ENCODE measurements at places on chromosomes 3 and 15.

- DNase-seq: no peak
Measured at GRCh38 chr3:49199239-49199899, 28.0 kb downstream of the KLHDC8B start.

DNA sequence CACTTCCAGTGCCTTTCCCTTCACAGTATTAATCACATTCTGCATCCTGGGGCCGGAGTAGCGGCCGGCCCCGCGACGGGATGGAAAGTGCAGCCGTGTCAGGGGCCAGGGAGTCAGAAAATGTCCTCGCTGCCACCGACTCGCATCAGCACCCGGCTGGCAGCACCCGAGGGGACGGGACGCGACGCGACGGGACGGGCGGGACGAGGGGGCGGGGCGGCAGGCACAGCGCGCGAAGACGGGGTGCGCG is 353 bp downstream of the ATG3 start:
- peak; percentile 58 for DNase-seq

DNA sequence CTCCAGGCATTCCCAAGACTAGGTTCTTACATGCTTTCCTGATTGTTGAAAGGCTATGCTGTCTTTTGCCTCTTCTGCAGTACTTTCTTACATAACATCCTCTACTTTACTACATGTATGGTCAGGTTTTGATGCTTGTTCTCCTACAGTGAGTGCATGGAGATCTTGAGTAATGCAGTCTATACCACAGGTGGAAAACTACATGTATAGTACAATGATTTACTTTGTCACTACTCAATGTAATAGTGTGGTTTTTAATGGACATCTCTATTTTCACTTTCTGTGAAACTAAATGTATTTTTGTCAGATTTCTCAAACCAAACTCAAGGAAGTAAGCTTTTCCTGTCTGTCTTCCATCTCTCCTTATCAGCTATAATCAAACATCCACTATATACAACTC is 657.0 kb downstream of the TUSC7 start:
- DNase-seq: no peak

GRCh38 chr15:62900071-62900802 is 142.3 kb upstream of the TPM1 start:
- no peak for DNase-seq

DNA sequence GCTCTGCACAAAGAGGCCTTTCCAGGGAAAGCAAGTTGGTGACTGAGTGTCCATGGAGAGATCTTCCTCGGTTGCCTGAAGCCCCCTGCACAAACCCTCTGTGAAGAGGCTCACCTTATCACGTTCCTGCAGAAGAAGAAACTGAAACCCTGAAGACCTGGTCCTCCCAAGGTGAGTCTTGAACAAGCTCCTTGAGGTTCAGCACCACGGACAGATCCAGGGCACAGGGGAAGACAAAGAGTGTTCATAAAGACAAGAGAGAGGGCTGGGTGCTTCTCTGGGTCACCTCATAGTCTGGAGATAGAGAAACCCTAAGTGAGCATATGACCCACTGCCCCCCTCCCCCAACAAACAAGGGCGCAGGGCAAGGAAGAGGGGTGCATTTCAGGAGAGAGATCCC is 21.7 kb upstream of the TBC1D21 start:
- no peak for DNase-seq

DNA sequence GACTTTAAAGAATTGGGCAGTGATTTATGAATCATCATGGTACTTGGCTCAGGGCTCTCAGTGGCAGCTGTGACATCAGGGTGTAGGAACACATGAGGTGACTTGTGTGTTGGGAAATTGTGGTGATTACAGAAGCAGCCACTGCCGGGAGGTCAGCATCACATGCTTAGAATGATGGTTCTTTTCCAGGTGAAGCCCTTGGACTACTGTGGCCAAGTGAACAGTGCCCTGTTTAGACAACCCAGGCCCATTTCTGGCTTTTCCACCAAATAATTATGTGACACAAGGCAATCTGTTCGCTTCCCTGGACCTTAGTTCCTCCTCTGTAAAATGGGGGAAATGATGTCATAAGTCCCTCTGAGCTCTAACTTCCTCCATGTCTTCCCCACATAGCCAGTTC is 139.7 kb upstream of the ROPN1 start:
- DNase-seq: no peak

- no peak for DNase-seq
Measured at GRCh38 chr3:69016901-69017300, 3.4 kb upstream of the EOGT start.

- DNase-seq: no peak
Measured at GRCh38 chr15:72222393-72222792, 8.6 kb downstream of the PKM start.

- DNase-seq: no peak
Measured at GRCh38 chr15:69451951-69452691, 497 bp upstream of the RPLP1 start.

DNA sequence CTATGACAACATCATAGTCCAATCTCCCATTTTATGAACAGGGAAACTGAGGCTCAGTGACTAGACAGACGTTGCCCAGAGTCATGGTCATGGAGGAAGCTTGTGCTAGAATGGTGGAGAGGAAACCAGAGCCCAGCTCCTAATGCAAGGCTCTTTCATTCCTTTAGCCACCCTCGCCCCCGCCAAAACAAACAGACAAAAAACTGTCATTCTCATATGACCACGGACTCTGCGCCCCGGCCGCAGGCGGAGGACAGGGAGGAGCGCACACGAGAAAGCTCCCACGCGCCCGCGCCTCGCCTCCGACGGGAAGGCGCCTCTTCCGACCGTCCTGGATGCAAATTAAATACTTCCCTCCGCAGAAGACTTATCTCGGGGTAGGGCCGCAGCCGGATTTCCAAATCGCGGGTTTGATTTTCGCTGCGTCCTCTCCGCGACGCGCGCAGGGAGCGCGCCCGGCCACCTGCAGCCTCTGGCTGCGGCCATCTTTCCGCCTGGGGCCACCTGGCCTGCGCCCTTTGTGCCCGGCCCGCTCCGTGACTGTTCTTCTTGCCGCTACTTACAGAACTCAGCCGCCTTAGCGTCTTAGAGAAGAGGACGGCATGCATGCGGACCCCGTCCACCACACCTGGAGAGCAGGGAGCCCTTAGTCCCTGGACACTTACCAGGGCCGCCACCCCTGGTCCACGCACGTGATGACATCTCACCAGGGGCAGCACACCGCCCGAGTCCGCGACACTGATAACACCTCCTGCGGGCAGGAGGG is 670 bp upstream of the ATP13A3 start:
- DNase-seq: no peak

Measured in stimulated activated CD8-positive, alpha-beta memory T cell treated with anti-CD3 and anti-CD28 coated beads, Interleukin-15, amount 100 ng/mL, for 1 hour (primary cell).